Endothelial cell of umbilical vein (primary cell): ENCODE measurements at places on chromosomes 3 and 15. TPM values are rescaled to one million over a fixed set of nuclear protein-coding genes. Genes with fewer than 3 reads are reported as not detected.
A peak's percentile ranks its signal among the peaks of the same experiment; 100 is the strongest.

GRCh38 chr3:47848599-47849117 is 45.7 kb downstream of the DHX30 start:
- peaks cover 20% of the 10 kb centered on the region for H3K36me3 ChIP-seq
- H3K27me3 ChIP-seq: no peaks in the 10 kb centered on the region
- H3K4me3 ChIP-seq: no peak overlapping the region
- no peaks in the 10 kb centered on the region for H3K4me1 ChIP-seq
- DNase-seq: no peak
- no peak overlapping the region for H3K27ac ChIP-seq

GRCh38 chr3:10780922-10781321 is 35.1 kb upstream of the SLC6A11 start:
- H3K4me1 ChIP-seq: peaks cover 3% of the 10 kb centered on the region
- H3K36me3 ChIP-seq: no peaks in the 10 kb centered on the region
- no peak overlapping the region for H3K4me3 ChIP-seq
- no peak for DNase-seq
- H3K27me3 ChIP-seq: no peaks in the 10 kb centered on the region
- no peak overlapping the region for H3K27ac ChIP-seq

GRCh38 chr15:29476503-29477080 is 207.0 kb upstream of the NSMCE3 start:
- no peaks in the 10 kb centered on the region for H3K4me1 ChIP-seq
- H3K27me3 ChIP-seq: no peaks in the 10 kb centered on the region
- no peaks in the 10 kb centered on the region for H3K36me3 ChIP-seq
- H3K27ac ChIP-seq: no peak overlapping the region

- peaks cover 5% of the 10 kb centered on the region for H3K4me1 ChIP-seq
- H3K36me3 ChIP-seq: peaks cover 12% of the 10 kb centered on the region
- no peak for DNase-seq
Observed at GRCh38 chr3:49098429-49098828, 4.6 kb upstream of the QRICH1 start.

DNA sequence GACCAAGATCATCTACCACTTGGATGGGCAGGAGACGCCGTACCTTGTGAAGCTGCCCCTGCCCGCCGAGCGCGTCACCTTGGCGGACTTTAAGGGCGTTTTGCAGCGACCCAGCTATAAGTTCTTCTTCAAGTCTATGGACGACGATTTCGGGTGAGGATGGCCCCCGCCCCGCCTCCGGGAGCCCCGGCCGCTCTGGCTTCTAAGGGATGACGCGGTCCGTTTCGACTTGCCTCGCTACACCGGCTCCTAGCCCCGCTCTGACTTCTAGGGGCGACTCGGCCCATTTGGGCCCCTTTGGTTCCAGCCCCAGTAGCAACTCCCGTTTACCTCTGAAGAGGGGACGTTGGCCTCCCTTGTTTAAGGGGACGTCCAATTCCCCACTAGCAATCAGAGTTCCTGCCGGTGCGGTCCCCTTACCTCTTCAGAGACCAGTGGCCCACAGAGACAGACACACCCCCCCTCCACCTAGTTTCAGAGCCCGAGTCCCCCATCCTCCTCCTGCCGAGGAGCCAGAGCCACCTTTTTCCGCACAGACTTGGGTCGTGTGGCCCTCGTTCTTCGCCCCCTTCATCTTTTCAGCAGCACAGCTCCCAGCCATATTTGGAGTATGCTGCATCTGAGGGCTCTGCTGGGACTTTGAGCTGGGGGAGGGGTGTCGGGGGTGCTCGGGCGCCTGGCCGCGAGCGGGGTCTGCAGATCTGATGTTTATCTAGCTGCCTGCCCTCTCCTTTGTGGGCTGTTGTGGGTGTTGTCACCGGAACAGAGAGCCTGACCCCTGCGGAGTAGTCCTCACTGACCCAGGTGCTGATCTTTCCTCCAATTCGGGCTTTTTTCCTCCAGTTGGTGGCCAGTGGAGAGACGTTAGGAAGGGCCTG is 706 bp downstream of the DVL3 start:
- DNase-seq: peak; percentile 55
- no peaks in the 10 kb centered on the region for H3K36me3 ChIP-seq
- peak overlapping the region; percentile 25 for H3K27ac ChIP-seq
- H3K27me3 ChIP-seq: no peaks in the 10 kb centered on the region
- peak overlapping the region; percentile 87 for H3K4me3 ChIP-seq
- peaks cover 25% of the 10 kb centered on the region for H3K4me1 ChIP-seq

DNA sequence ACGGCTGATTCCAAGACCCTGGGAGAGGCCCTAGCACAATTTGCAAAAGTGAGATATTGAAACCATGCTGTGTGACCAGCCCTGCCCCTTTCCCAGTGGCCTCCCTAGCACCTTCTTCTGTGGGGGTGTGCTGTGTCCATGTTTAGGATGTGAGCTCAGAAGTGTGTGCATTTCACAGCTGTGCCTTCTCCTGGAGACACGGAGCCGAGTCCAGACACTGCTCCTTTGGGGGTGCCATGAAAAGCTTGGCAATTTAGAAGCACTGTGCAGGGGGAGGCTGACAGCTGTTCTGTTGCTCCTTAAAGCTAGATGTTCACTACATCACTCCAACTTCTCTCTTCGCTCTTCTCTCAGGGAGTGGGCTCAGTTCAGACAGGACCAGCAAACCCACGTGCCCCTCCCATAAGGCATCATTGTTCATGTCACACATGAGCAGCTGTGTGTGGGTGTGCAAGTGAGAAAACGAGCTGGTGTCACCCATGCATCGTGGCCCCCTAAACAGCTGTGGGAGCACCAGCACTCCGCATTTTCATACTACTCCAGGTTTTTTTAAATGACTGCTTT is 492.6 kb downstream of the GABRG3 start:
- no peaks in the 10 kb centered on the region for H3K4me1 ChIP-seq
- no peak overlapping the region for H3K27ac ChIP-seq
- H3K27me3 ChIP-seq: no peaks in the 10 kb centered on the region
- H3K4me3 ChIP-seq: no peak overlapping the region
- no peak for DNase-seq

- H3K27me3 ChIP-seq: no peaks in the 10 kb centered on the region
- DNase-seq: no peak
- no peak overlapping the region for H3K4me3 ChIP-seq
Observed at GRCh38 chr3:46987319-46987742, 7.9 kb downstream of the NBEAL2 start.

DNA sequence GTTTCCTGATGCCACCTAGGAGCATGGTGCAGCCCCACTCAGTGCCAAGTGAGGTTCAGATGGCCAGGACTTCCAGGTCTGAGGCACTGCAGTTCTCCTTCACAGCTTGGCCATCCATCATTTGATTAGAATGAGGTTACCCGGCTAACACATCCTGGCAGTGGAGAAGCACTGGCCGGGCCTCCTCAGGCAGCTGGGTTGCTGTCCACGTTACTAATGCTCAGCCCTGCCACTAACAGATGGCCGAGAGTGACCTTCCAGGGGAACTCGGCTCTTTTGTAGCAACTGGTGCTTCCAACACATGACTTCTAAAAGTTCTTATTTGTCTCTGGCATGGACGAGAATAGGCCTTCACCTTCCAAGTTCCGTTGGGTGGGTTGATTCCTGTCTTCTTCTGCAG is 204.6 kb upstream of the CFAP20DC start:
- DNase-seq: no peak
- H3K27me3 ChIP-seq: no peaks in the 10 kb centered on the region
- H3K27ac ChIP-seq: no peak overlapping the region
- no peak overlapping the region for H3K4me3 ChIP-seq
- no peaks in the 10 kb centered on the region for H3K4me1 ChIP-seq

DNA sequence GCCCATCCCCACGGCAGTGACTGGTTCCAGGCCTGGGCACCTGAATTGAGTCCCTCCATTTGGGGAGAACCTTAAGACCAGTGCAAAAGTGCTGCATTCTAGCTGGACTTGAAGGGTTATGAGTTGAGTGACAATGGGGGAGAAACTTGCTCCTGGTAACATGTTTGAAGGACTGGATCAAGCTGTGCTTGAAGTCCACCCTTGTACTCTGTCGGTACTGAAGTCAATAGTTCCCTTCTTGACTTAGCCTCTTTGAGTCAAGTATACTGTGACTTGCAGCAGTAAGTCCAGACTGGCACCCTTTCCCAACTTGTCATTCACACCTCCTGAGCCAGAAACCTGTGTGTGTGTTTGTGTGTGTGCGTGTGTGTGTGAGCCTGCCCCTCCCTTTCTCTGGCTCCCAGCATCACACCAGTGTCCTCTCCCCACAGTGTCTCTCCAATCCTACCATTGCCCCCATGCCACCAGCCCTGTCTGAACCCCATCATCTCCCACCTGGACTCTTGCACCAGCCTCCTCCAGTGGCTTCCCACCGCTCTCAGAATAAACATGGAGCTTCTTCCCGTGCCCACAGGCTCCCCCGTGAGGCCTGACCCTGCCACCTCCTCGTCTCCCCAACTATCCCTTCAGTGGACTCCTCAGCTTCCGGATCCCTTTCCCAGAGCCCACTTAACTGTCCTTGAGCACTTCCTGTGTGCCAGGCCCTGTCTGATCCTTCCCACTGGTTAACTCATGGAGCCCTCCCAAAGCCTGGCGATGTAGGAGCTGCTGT is 10.2 kb upstream of the FBLN2 start:
- no peak overlapping the region for H3K4me3 ChIP-seq
- no peaks in the 10 kb centered on the region for H3K4me1 ChIP-seq
- no peak overlapping the region for H3K27ac ChIP-seq
- H3K36me3 ChIP-seq: no peaks in the 10 kb centered on the region
- no peak for DNase-seq
- no peaks in the 10 kb centered on the region for H3K27me3 ChIP-seq

DNA sequence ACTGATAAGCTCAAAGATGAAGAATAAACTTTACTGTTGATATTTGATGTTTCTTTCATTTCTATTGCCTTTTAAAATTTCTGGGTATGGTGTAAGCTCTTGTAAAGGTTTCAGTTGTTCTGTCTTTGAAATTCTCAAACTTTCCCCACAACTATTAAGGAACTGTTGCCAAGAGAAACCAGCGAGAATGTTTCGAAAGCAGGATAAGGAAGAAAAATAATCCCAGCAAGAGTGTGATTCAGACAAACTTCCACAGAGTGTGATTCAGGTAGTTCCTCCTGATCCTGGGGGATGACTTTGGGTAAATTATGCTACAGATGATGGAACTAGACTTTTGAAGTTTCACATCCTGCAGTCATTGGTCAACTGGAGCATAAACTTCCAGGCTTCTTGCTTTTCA is 632.0 kb downstream of the NSUN3 start:
- no peaks in the 10 kb centered on the region for H3K4me1 ChIP-seq
- no peaks in the 10 kb centered on the region for H3K27me3 ChIP-seq
- no peak overlapping the region for H3K27ac ChIP-seq
- H3K4me3 ChIP-seq: no peak overlapping the region

DNA sequence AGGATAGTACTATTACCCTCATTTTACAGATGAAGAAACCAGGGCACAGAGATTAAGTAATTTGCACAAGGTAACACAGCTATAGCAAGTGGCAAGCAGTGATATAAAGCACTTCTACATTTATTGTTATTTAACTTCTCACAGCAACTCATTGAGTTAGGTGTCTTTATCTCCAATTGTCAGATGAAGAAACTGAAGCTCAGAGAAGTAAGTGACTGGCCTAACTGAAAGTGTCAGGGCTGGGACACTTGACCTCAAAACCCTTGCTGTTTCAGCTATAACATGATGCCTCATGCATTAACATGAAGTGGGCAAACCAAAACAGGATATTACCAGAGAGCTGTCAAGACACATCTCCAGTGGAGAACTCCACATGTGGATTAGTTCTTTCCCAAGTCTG is 65.8 kb upstream of the LEKR1 start:
- H3K4me1 ChIP-seq: peaks cover 3% of the 10 kb centered on the region
- no peak overlapping the region for H3K27ac ChIP-seq
- H3K36me3 ChIP-seq: no peaks in the 10 kb centered on the region
- H3K27me3 ChIP-seq: no peaks in the 10 kb centered on the region

DNA sequence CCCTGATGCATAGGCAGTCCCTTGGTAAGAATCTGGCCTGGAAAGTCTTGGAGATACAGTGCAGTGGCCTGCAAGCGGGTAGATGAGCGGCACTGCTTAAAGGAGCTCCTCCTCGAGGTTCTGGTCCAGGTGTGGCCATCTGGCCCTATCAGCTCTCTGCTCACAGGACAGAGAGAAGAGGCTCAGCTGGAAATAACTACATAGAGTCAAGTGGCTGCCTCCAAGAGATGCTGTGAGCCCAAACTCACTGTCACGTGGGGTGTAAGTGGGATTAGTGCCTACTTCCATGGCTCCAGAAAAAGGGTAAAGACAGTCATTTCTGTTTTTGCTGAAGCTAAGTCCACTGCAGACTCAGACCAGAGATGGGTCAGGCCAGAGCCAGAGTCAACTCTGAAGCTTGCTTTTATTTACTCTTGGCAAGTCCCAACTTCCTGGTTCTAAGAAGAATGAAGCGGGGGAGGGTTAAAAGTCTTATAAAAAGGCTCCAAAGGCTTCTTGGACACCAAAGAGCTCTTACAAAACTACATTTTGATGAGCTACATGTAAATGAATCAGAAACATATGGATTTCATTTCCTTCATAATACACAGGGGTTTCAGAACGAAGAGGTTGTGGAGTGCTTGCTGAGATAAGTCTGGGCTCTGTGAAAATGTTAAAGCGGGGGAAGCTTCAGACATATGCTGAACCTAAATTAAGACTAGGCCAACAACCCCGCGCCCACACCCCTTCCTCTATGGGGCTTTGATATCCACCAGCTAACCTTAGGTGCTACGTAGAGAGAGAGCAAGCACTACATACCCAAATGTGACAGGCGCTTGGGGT is 77.1 kb downstream of the PDZRN3 start:
- H3K27ac ChIP-seq: no peak overlapping the region
- no peak for DNase-seq
- H3K4me3 ChIP-seq: no peak overlapping the region

DNA sequence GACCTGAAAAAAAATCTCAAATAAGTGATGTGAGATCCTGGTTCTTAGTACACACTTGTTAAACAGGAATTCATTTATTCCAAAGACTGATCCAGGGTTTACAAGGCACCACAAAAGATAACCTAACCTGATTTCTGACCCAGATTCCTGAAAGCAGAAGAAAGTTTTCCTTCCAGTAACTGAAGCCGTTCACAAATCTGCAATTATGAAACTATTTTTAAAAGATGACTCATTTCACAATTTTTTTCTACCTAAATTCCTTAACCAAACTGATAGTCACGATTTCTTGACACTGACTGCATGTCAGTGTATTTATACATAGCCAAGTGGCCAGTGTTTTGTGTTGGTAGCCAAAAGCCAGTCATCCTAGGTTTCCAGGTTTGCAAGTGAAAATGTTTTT is 17.1 kb downstream of the SLC9A9 start:
- no peak overlapping the region for H3K4me3 ChIP-seq
- peak; percentile 72 for DNase-seq
- peak overlapping the region; percentile 67 for H3K27ac ChIP-seq
- no peaks in the 10 kb centered on the region for H3K27me3 ChIP-seq
- peaks cover 17% of the 10 kb centered on the region for H3K4me1 ChIP-seq

DNA sequence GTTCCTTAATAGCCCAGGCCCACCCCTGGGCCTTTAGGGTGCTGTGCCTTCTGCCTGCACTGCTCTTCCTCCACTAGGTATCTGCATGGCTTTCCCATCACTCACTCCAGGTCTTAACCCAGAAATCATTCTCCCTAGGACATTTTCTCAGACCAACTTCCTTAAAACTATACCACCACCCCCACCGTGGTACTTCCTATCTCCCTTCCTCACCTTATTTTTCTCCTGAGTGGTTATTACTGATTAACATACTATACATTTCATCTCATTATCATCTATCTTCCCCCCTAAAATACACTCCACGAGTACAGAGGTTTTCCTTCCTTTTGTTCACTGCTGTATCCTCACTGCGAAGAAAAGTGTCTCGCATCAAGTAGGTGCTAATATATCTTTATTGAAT is 115.2 kb downstream of the ANO10 start:
- no peaks in the 10 kb centered on the region for H3K27me3 ChIP-seq
- H3K36me3 ChIP-seq: no peaks in the 10 kb centered on the region
- DNase-seq: no peak
- peaks cover 14% of the 10 kb centered on the region for H3K4me1 ChIP-seq

Gene ALAS1
- total RNA-seq: 45.1 and 48.1 TPM in 2 replicates

Gene IMPDH2
- total RNA-seq: 189 and 195 TPM in 2 replicates

Gene PRSS50
- not detected in 2 replicates for total RNA-seq
